ENCODE measurements at places on chromosomes 12 and 14.

GRCh38 chr14:81669308-81669707, 135.7 kb upstream of the SEL1L start:
- DNase-seq: no peak

DNA sequence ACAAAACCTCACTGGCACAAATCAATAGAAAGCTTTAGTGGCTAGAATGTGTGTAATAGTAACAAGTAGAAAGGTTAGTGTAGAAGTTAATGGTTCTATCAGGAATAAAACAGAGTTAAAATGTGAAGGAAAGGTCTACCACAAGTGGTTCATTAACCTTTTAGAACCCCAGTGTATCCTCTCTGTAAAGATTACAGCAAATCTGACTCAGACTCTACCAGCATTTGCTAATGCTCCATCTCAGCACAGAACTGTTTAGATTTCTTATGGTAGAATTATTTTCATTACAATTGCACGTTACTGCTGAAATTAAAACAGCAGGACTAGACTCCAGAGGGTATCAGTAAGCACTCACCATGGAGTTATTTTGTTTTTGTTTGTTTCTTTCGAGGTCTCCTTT, 609.0 kb upstream of the LMO3 start:
- DNase-seq: no peak

DNA sequence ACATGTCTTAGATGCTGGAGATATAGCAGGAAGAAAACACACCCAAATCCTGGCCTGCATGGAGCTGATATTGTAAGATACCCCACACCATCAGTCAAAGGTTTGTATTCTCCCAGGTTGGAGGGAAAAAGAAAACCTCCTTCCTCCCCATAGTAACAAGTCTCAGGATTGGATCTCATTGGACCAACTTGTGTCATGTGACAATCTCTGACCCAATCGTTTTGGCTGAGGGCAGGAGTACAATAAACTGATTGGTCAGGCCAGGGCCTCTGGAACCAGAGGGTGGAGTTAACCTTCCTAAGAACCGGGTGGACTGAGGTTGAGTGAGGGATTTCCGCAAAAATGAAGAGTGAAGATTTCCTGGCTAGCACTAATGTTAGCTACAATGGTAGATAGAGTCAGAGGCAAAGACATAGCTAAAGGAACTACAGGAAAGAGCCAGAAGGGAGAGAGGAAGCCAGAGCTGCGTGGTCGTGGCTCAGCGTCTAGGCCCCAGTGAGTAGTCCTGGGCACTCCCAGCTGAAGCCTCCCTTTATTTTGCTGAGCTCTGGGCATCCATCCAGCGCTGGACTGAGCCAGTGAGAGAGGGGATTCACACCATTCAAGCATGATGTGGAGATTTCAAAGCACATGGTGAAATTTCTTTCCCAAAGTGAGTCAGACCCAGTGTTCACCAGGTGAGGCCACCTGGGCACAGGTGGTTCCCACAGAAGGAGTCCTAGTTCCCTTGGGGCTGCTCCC, 219.9 kb downstream of the AACS start:
- DNase-seq: no peak

DNA sequence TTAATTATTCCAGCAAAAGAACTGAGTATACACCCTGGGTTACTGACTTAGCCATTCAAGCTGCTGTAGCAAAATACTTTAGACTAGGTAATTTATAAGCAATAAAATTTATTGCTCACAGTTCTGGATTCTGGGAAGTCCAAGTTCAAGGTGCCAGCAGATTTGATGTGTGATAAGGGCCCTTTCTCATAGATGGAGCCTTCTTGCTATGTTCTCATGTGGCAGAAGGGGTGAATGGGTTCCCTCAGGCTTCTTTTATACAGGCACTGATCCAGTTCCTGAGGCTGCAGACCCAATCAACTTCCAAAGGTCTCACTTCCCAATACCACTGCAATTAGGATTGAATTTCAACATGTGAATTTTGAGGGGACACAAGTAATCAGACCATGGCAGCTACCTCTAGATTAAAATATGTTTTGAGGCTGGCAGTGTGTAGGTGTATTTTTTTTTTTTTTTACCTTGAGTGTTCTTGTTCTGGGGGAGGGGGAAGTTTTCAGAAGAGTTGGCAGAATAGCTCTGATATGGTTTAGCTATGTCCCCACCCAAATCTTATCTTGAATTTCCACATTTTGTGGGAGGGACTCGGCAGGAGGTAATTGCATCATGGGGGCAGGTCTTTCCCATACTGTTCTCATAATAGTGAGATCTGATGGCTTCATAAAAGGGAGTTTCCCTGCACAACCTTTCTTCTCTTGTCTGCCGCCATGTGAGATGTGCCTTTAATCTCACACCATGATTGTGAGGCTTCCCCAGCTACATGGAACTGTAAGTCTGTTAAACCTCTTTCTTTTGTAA, 178.2 kb downstream of the RASSF9 start:
- DNase-seq: no peak

- DNase-seq: no peak
Observed at GRCh38 chr12:48978291-48978740, at the start of gene WNT1. Gene WNT1 (plus strand): TSS chr12:48978322. CDS start chr12:48978651, 329 bp downstream.

DNA sequence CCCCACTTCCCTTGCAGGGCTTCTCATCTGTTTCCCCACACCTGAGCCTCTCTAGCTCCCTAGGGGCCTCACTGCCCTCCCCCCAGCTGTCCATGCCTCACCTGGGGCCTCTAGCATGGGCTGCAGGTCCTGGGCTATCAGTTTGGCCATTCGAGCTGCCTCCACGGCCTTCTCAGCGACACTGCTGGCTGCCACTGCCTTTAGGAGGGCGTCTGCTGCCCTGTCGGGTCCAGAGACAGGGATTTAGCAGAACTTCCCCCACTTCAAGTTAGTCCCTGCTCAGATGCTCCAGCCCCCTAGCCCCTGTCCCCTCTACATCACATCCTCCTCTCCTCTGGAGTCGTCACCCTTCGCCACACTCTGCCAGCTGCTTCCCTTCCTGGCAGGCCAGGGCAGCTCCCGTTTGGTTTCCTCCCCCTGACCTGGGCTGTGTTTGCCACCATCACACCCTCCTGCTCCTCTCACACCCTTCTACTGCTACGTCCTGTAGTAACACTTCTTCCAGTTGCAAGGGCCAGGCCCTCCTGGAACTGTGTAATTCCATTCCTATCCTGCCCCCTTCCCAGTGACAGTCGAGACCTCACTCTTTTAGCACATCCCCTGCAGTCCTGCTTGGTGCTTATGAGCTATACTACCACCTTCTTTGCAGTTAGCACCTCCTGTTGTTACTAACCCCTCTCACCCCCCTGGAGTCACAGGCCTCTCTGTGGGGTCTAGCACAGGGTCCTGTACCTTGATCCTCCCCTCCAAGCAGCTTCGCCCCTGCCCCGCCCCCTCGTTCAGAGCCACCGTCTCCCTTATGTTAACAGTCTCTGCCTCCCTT, 4.3 kb upstream of the AP1G2 start:
- DNase-seq: no peak

DNA sequence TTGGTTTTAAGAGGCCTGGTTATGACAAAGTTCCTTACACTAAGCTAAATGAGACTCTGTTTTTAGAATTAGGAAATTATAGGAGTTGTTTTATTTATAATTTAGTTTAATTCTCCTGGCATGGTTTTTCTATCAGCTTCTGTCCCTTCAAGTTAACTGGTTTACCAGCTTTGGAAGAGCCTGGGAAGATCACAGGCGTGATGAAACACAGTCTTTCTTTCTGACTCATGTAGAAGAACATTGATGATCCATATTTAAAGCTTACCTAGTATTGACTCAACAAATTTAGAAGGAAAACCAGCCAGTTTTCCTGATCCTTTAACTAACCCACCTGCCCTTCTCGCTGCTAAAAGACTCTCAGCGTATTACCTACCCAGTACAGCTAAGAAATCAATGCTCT, 155.2 kb downstream of the TGFB3 start:
- no peak for DNase-seq

- DNase-seq: no peak
Observed at GRCh38 chr12:4947253-4947652, 37.5 kb downstream of the KCNA1 start.

DNA sequence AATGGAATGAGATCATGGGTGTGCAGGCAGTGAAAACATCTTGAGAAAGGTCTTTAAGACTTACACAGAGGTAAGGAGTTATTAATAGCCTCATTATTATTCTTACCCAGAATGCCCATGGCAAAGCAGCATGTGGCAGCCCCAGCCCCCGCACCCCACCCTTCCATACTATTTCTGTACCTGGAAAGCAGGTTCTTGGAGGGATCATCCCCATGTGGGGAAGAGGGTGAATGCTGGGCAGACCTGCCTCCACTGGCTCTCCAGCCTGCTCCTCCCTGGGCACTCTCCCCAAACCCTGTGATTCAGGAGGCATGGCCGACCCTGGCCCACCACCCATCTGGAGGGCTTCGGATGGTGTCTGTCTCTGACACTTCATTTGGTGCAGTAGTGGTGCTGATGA, 28.3 kb downstream of the NPC2 start:
- DNase-seq: no peak
